ENCODE measurements at places on chromosomes 3 and 15. TPM values are rescaled to one million over a fixed set of nuclear protein-coding genes. Genes with fewer than 3 reads are reported as not detected.
A peak's percentile ranks its signal among the peaks of the same experiment; 100 is the strongest.

DNA sequence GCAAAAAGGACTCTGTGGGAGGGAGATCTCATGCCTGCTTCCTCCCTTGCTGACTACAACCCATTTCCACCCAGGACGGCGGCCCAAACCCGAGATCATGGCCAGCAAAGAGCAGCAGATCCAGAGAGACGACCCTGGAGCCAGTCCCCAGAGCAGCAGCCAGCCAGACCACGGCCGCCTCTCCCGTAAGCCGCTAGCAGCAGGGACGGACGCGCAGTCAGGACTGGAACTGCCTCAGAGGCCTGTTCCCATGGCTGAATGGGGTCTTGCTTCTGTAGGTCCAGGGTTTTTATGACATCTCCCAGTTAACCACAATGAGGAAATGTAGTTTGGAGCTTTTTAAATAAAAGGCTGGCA, 67.2 kb downstream of the BOC start:
- no peak overlapping the region for H3K27ac ChIP-seq
- H3K4me1 ChIP-seq: peaks cover 4% of the 10 kb centered on the region
- no peak overlapping the region for H3K4me3 ChIP-seq
- no peaks in the 10 kb centered on the region for H3K36me3 ChIP-seq
- DNase-seq: no peak

- H3K27ac ChIP-seq: no peak overlapping the region
- no peak overlapping the region for H3K4me3 ChIP-seq
- H3K27me3 ChIP-seq: no peaks in the 10 kb centered on the region
- no peaks in the 10 kb centered on the region for H3K4me1 ChIP-seq
- H3K36me3 ChIP-seq: no peaks in the 10 kb centered on the region
Measured at GRCh38 chr3:58725326-58725853, 58.8 kb upstream of the FAM3D start.

- no peaks in the 10 kb centered on the region for H3K4me1 ChIP-seq
- no peak overlapping the region for H3K27ac ChIP-seq
- no peak overlapping the region for H3K4me3 ChIP-seq
- no peak for DNase-seq
- no peaks in the 10 kb centered on the region for H3K36me3 ChIP-seq
Measured at GRCh38 chr3:162628531-162628930, 1131.9 kb downstream of the OTOL1 start.

- peaks cover 26% of the 10 kb centered on the region for H3K36me3 ChIP-seq
- H3K4me3 ChIP-seq: peak overlapping the region; percentile 95
- peak; percentile 64 for DNase-seq
Measured at GRCh38 chr15:76994001-76994400, 925 bp upstream of the PSTPIP1 start.

GRCh38 chr3:185335799-185336198, 27.1 kb upstream of the MAP3K13 start:
- no peaks in the 10 kb centered on the region for H3K36me3 ChIP-seq
- no peak overlapping the region for H3K27ac ChIP-seq
- H3K27me3 ChIP-seq: no peaks in the 10 kb centered on the region
- H3K4me1 ChIP-seq: peaks cover 18% of the 10 kb centered on the region
- no peak overlapping the region for H3K4me3 ChIP-seq
- no peak for DNase-seq

DNA sequence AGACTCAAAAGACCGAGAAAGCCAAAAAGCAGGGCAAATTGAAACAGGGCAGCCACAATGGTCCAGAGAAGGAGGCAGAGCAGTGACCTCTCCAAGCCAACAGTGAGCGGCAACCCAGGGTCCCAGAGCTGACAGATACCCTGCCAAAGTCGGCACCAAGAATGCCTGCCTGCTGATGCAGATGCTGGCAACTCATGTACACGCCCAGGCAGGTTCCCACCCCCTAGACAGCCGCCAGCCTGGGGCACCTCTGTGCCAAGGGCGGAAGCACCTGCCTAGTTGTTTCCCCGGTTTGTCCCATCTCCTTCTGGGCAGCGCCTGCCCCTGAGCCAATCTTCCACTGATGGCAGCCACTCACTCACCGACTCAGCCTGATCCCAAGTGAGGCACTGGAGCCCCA, 22.1 kb downstream of the KLHL25 start:
- H3K4me1 ChIP-seq: peaks cover 2% of the 10 kb centered on the region
- DNase-seq: no peak
- H3K4me3 ChIP-seq: no peak overlapping the region
- no peak overlapping the region for H3K27ac ChIP-seq
- H3K36me3 ChIP-seq: no peaks in the 10 kb centered on the region
- no peaks in the 10 kb centered on the region for H3K27me3 ChIP-seq

DNA sequence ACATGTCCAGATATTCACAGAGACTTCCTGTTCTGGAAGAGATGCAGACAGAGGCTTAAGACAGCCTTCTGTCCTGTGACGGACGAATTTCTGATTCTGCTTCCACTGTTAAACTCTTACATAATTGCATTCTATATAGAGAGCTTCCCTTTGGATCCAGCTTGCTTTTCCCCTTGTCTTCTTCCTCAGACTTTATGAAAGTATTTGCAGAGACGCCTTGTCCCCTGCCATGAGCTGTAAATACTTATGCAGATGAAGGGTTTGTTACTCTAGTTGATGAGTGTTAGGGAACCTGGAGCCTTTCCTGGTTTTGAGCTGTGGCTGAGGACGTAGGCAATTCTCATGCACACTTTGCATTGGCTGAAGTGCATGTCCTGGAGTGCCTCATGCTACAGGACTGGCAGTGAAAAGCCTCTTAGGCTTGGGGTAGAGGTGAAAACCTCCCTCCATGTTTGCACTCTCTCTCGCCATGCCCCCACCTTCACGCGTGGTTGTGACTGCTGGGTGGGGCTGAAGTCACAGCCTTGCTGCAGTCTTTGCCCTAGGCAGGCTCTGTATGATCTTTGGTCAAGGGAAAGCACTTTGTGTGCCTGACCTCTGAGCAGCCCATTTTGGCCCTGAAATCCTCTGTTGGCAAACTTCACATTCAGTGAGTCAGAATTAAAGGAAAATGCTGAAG, 286.6 kb downstream of the PTPRG start:
- DNase-seq: no peak
- no peak overlapping the region for H3K4me3 ChIP-seq
- peaks cover 9% of the 10 kb centered on the region for H3K27me3 ChIP-seq
- H3K36me3 ChIP-seq: no peaks in the 10 kb centered on the region

ZBED2 gene
- total RNA-seq: 122 TPM

DNA sequence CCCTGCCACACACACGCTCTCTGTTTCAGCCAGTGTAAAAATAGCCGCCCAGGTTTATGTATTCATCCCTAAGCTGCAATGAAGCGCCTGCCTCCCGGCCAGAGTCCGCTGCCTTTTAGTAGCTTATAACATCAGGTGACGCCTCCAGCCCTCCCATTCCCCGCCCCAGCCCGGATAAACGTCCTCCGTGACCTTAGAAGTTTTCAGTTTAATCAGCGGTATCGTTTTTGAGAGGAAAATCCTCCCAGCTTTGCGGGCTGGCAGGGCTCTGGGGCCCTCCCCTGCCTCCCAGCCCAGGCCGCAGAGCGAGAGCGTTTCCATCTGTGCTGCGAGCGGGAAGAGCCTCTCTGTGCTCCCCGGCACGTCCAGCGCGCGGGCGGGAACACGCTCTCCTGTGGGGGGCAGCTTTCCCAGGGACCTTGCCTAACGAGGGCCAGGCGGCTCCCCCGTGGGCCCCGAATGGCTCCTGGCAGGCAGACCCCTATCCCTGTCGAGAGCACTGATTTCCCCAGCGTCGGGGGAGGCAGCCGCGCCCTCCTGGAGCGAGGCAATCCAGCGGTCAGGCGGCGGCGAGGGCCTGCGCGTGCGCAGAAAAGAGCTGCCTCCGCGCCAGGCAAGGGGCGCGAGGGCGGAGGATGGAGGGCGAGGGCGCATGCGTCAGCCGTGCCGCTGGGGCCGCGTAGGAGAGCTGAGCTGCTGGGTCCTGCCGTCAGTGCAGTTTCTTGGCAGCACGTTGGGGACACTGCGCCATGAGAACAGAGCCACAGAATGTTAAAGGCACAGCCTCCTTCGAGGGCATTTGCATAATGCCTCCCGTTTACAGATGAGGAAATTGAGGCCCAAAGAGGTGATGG, 71.1 kb downstream of the CCNL1 start:
- H3K36me3 ChIP-seq: peaks cover 3% of the 10 kb centered on the region
- peak overlapping the region; percentile 70 for H3K4me3 ChIP-seq
- H3K27ac ChIP-seq: peak overlapping the region; percentile 93
- peaks cover 55% of the 10 kb centered on the region for H3K4me1 ChIP-seq
- H3K27me3 ChIP-seq: peaks cover 5% of the 10 kb centered on the region

DNA sequence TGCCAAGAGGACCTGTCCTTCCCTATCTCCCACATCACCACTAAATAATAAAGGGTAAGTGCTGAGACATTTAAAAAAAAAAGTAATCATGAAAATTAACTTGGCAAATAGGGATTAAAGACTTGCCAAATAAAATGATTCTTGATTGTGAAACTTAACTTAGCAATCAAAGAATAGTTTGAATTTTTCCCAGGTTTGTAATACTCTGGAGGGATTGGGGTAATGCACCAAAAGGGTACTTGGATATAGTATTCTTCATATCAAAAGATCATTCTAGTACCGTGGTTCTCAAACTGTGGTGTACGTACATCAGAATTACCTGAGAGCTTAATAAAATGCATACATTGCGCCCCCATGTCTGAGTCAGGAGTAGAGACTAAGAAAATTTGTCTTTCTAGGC, 28.5 kb downstream of the CALML4 start:
- DNase-seq: no peak
- H3K4me3 ChIP-seq: no peak overlapping the region
- no peaks in the 10 kb centered on the region for H3K27me3 ChIP-seq
- peaks cover 18% of the 10 kb centered on the region for H3K36me3 ChIP-seq

CDHR4 gene
- total RNA-seq: 0.37 TPM

DNA sequence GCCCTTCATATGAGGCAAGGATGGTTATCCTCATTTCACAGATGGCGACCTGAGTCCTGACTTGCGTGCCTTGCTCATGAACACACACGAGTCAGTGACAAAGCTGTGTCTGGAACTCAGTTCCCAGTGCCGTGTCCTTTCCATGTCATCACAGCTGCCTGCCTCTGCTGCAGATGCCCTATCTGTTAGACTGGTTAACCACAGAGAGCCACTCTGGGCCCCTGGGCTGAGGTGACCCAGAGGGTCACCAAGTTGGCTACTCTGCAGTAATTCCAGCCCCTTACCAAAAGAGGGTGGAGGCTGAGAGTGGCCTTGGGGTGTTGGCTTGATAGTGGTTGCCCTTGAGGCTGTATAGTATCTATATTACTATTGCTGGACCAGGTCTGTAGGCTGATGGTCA, 41.0 kb downstream of the RAB11A start:
- H3K27me3 ChIP-seq: no peaks in the 10 kb centered on the region
- no peak for DNase-seq
- peaks cover 6% of the 10 kb centered on the region for H3K36me3 ChIP-seq
- H3K4me3 ChIP-seq: no peak overlapping the region
- H3K4me1 ChIP-seq: no peaks in the 10 kb centered on the region

TUSC7 gene
- not detected for total RNA-seq

- no peak for DNase-seq
- H3K4me1 ChIP-seq: no peaks in the 10 kb centered on the region
- H3K27me3 ChIP-seq: no peaks in the 10 kb centered on the region
- H3K4me3 ChIP-seq: no peak overlapping the region
- no peaks in the 10 kb centered on the region for H3K36me3 ChIP-seq
- H3K27ac ChIP-seq: no peak overlapping the region
Measured at GRCh38 chr3:114370537-114371174, 76.8 kb downstream of the TIGIT start.

NEK10 gene
- 0.41 TPM for total RNA-seq

CLDN16 gene
- total RNA-seq: not detected

GRCh38 chr3:123688241-123688747, 103.4 kb upstream of the HACD2 start:
- H3K36me3 ChIP-seq: no peaks in the 10 kb centered on the region
- H3K4me3 ChIP-seq: no peak overlapping the region
- no peaks in the 10 kb centered on the region for H3K27me3 ChIP-seq
- no peak for DNase-seq

XYLB gene
- total RNA-seq: 6.9 TPM

DNA sequence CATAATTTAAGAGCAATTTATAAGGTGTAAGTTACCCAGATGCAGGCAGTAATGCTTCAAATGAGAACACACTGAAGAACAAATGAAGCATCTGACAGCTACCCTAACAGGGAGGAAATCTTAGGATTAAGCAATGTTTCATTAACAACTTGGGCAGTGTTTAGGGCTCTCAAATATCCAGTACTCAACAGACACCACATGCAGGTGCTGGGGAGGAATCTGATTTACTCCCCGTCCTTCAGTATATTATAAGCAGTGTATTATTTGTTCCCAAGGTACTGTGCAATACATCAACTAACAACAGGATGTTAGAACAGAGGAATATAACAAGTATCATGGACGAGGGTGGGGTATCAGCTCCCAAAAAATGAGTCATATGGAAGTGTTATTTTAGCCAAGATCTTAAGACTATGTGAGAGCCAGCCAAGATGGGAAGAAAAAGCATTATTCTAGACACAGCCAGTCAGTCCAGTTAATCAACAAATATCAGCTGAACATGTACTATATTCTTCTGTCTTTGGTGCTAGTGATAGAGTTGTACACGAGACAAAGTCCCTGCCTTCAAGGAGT, 20.4 kb downstream of the BTBD1 start:
- no peaks in the 10 kb centered on the region for H3K27me3 ChIP-seq
- peaks cover 10% of the 10 kb centered on the region for H3K4me1 ChIP-seq
- H3K36me3 ChIP-seq: peaks cover 31% of the 10 kb centered on the region
- H3K27ac ChIP-seq: no peak overlapping the region

- peaks cover 46% of the 10 kb centered on the region for H3K4me1 ChIP-seq
- H3K36me3 ChIP-seq: peaks cover 10% of the 10 kb centered on the region
- peak overlapping the region; percentile 87 for H3K4me3 ChIP-seq
- H3K27me3 ChIP-seq: no peaks in the 10 kb centered on the region
- peak overlapping the region; percentile 98 for H3K27ac ChIP-seq
- no peak for DNase-seq
Measured at GRCh38 chr3:169965562-169966427, 812 bp upstream of the SEC62 start.

GRCh38 chr3:119891944-119892721, 110.2 kb downstream of the NR1I2 start:
- no peak overlapping the region for H3K27ac ChIP-seq
- DNase-seq: peak; percentile 19
- H3K4me3 ChIP-seq: no peak overlapping the region
- peaks cover 28% of the 10 kb centered on the region for H3K36me3 ChIP-seq
- no peaks in the 10 kb centered on the region for H3K27me3 ChIP-seq
- H3K4me1 ChIP-seq: peaks cover 13% of the 10 kb centered on the region
